ENCODE measurements at places on chromosomes 6 and 20. TPM values are rescaled to one million over a fixed set of nuclear protein-coding genes. Genes with fewer than 3 reads are reported as not detected.

- no peaks in the 10 kb centered on the region for H3K36me3 ChIP-seq
- no peak overlapping the region for H3K27ac ChIP-seq
- H3K4me1 ChIP-seq, result no peaks in the 10 kb centered on the region
- H3K4me3 ChIP-seq, result no peak overlapping the region
- no peak for DNase-seq
- no peaks in the 10 kb centered on the region for H3K27me3 ChIP-seq
Observed at GRCh38 chr6:137937834-137938233, 70.8 kb downstream of the TNFAIP3 start.

The CST7 gene
- not detected for total RNA-seq

The CFB gene
- total RNA-seq, result 1.8 TPM

- no peaks in the 10 kb centered on the region for H3K36me3 ChIP-seq
- H3K27me3 ChIP-seq, result no peaks in the 10 kb centered on the region
- no peak for DNase-seq
- H3K4me1 ChIP-seq, result no peaks in the 10 kb centered on the region
- no peak overlapping the region for H3K4me3 ChIP-seq
- no peak overlapping the region for H3K27ac ChIP-seq
Observed at GRCh38 chr6:49030251-49031020, 432.6 kb downstream of the MMUT start.

DNA sequence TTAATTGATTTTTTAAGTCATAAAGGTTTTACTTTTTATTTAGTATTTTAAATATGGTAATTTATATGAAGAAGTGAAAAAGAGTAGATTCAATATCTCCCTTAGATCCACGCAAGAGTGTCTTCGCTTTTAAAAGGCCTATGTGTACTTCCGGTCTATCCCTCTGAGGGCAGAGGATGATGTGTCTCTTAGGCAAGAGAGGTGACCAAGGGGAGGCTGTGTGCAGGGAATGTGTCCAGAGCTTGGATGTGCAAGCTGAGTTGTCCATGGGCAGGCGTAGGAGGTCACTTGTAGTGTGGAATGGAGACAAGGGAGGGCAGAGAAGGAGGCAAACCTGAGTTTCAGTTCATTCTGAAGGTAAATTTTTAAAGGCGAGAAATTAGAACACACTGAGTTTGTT, 113.9 kb downstream of the CRYBG1 start:
- no peak overlapping the region for H3K4me3 ChIP-seq
- no peaks in the 10 kb centered on the region for H3K36me3 ChIP-seq
- no peak overlapping the region for H3K27ac ChIP-seq

- 0 out of 2 replicates have a peak, but pooled peaks cover 3% of the 10 kb centered on the region for H3K4me1 ChIP-seq
- no peak overlapping the region for H3K27ac ChIP-seq
- no peak for DNase-seq
- no peak overlapping the region for H3K4me3 ChIP-seq
- H3K36me3 ChIP-seq, result no peaks in the 10 kb centered on the region
- peaks cover 3% of the 10 kb centered on the region for H3K27me3 ChIP-seq
Observed at GRCh38 chr6:90072935-90073464, 178.7 kb downstream of the GJA10 start.

The KIAA0408 gene
- total RNA-seq, result 0.90 TPM

The PXT1 gene
- not detected for total RNA-seq

The AURKA gene
- 83.3 TPM for total RNA-seq
